Endothelial cell (in vitro differentiated cells): ENCODE measurements at places on chromosomes 3 and 15. TPM values are rescaled to one million over a fixed set of nuclear protein-coding genes. Genes with fewer than 3 reads are reported as not detected.

The NDUFB5 gene
- total RNA-seq, result 83.9 TPM

The PRRT3 gene
- total RNA-seq, result 1.9 TPM

The ITIH4 gene
- total RNA-seq, result 8.2 TPM

- peaks cover 14% of the 10 kb centered on the region for H3K36me3 ChIP-seq
- H3K4me3 ChIP-seq, result no peak overlapping the region
- H3K27me3 ChIP-seq, result peaks cover 3% of the 10 kb centered on the region
These were observed 26.7 kb upstream of the SNRK start for GRCh38 chr3:43259626-43260025.

The NEK10 gene
- 1.2 TPM for total RNA-seq

- DNase-seq, result no peak
- peaks cover 12% of the 10 kb centered on the region for H3K4me1 ChIP-seq
- peaks cover 10% of the 10 kb centered on the region for H3K36me3 ChIP-seq
These were observed 7.9 kb downstream of the RTF1 start for GRCh38 chr15:41424809-41425208.

DNA sequence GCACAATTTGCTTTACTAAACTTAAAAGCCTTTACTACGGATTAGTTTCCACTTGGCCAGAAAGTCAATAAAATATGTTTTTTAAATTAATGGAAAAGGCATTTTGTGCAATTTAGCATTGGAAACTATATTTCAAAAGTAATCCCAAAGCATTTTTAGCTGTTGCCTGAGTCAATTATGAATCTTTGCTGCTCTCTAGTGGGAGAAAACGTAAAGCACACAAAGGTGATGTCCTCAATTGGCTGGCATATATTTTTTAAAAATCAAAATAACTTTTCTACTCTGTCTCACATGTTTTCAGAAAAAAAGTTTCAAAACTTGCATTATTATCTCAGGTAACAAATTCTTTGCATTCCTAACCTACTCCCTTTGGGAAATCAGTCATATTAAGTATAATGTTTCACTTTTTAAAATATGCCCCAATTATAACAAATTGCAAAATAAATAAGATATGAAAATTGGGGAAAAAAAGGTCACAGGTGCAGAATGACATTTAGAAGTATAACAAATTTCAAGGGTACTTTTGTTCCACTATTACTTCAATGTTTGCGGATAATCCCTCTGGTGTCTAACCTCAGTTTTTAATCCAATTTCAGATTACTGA, 47.2 kb upstream of the TEX55 start:
- H3K4me1 ChIP-seq, result no peaks in the 10 kb centered on the region
- DNase-seq, result peak; percentile 33
- H3K27ac ChIP-seq, result no peak overlapping the region

DNA sequence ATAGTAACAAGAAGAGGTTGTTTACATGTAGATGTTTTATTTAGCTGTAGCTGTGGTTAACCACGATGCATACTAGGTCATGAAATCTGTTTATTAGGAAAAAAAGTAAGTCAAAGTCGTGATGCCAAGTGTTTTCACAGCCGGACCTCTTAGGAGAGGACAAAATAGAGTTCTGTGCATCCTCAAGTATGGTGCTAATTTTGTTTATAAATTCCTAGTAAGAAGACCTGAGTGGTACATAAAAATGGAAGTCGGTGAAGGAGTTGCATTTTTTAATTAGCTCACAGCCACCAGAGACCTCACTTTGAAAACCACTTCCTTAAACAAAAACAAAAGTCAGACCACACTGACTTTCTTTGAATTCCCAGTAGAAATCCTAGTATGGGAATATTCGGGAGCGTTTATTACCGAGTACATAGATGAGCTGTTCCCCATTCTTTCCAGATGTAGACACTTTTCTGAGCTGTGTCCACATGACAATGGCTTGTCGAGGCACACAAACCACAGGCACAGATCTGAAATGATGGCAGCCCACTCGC, 143.6 kb upstream of the UBE2E1 start:
- no peaks in the 10 kb centered on the region for H3K4me1 ChIP-seq
- DNase-seq, result no peak
- H3K27ac ChIP-seq, result no peak overlapping the region

The CCDC54 gene
- not detected for total RNA-seq

DNA sequence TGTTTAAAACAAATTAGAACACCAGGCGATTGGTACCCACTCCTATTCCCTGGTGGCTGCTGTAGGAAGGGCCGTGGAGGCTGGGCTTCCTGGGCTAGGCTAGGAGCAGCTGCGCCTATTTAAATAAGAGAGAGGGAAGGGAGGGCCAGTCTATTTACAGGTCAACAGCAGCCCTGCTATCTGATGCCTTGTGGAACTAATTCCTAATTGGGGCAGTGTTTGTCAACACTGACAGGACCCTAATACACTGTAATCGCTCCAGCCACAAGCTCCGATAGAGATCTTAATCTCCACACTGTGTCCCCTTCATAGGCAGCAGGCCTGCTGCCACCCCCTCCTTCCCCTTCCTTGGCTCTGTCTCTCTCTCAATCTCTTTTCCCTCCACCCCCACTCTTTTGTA, 116.9 kb upstream of the SOX14 start:
- no peaks in the 10 kb centered on the region for H3K36me3 ChIP-seq
- no peak for DNase-seq
- H3K4me1 ChIP-seq, result no peaks in the 10 kb centered on the region
- no peak overlapping the region for H3K4me3 ChIP-seq
- no peaks in the 10 kb centered on the region for H3K27me3 ChIP-seq

The FANCD2OS gene
- not detected for total RNA-seq

DNA sequence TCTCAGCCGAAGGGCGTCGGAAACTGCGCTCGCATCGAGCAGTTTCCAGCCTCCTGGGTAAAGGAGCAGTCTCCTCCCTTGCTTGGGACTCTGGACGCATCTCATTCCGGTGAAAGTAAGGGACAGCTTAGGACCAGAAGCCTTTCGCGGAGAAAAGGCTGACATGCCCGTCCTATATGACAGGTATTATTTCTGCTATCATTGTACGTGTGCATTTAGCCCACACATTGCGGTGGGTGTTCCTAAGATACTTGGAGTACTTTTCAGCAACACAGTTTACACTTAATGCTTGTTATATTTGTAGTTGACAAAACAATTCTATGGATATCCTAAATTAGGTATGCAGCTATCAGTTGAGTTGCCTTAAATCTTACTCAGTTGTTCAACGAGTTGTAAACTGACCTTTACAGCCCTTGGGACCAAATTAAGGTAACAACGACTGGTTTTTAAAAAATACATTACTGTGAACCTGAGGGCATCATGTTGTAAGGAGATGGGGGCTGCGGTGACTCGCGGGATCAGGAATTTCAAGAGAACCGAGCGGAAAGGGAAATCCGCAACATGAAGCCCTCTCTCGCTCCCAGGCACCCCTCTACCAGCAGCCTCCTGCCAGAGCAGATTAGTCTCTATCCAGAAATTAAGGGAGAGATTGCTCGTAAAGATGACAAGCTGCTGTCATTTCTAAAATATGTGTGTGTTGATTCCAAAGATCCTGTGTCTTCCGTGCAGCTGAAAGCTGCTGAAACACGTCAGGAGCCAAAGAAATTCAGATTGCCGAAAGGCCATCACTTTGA, 632 bp upstream of the COPS2 start:
- H3K36me3 ChIP-seq, result no peaks in the 10 kb centered on the region
- H3K27ac ChIP-seq, result peak overlapping the region; percentile 98
- peaks cover 11% of the 10 kb centered on the region for H3K4me1 ChIP-seq
- DNase-seq, result peak; percentile 47
- H3K4me3 ChIP-seq, result peak overlapping the region; percentile 99
